ENCODE measurements at places on chromosomes 7 and 10.
A peak's percentile ranks its signal among the peaks of the same experiment; 100 is the strongest.

GRCh38 chr10:30987463-30987862 lies 44.2 kb downstream of the ZNF438 start:
- DNase-seq: no peak

- DNase-seq: no peak
These were observed 25.1 kb downstream of the DDIT4 start for GRCh38 chr10:72298592-72299519.

DNA sequence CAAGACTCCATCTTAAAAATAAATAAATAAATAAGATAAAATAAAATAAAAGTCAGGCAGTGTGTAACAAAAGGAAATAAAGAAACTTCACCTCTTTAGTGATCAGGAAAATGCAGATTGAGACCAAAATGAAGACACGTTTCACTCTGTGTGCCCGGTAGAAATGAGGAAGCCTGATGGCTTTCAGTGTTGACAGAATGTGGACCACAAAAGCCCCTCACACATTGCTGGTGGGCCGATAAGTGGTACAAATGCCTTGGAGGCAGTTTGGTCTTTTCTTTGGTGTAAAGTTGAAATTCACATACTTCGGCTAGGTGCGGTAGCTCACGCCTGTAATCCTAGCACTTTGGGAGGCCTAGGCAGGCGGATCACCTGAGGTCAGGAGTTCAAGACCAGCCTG lies 44.5 kb upstream of the PFKFB3 start:
- DNase-seq: no peak

DNA sequence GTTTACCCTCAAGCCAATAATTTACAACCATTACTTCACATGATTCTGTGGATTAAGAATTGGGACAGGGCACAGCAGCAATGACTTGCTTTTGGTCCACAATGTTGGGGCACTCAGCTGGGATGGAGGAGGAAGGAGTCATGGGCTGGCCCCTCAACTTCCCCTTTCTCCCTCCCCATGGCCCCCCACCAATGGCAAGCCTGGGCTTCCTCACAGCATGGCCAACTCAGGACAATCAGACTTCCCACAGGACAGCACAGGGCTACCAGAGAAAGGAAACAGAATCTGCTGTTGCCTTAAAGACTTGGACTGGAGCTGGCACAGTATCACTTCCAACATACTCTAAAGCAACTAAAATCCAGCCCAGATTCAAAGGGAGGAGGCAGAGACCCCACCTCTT lies 160.7 kb downstream of the PTPN20 start:
- DNase-seq: no peak

- DNase-seq: no peak
These were observed 90.4 kb downstream of the ZMIZ1 start for GRCh38 chr10:79159141-79159651.

DNA sequence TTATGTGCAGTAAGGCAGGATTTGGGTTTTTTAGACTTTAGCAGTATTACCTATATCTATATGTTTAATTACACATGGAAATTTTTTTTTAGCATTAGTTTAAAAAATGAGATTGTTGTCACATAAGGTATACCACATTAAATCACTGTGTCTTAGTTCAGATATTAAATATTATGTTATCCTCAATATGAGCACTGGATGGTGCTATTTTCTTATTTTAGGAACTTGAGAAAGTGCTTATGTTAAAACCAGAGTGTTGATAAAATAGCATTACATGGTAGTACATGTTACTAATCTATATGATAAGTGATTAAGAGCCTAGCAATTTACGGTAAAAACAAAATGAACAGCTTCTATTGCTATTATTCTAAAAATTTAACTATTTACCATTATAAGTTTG lies 28.8 kb downstream of the MIOS start:
- no peak for DNase-seq

GRCh38 chr7:38934051-38934450 lies 25.1 kb upstream of the VPS41 start:
- DNase-seq: no peak

DNA sequence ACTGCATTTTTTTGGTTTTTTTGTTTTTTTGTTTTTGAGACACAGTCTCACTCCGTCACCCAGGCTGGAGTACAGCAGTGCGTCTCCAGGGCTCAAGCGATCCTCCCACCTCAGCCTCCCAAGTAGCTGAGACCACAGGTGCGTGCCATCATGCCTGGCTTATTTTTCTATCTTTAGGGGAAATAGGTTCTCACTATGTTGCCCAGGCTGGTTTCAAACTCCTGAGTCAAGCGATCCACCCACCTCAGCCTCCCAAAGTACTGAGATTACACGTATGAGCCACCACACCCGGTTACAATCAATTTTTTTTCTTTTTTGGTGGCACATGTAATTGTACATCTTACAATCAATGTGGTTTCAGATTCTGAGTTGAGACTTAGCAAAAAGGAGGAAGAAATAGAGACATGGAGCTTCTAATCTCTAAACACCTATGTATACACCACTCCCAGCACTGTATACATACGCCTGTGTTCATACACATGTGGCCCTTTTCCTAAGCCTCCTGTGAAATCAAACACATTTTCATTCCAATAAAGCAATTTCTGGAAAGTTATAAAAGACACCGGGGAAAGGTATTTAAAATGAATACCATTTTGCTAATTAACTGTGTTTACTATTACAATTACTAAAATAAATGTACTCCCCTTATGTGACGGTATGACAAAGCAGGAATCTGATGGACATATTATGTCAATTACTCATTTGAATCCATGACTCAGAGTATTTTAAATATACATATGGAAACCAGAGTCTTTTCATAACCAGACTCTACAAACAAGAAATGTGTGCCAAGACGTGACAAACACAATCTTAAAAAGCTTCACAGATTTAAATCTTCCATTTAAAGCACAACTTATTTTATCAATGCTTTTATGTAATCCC lies 40.9 kb downstream of the SMURF1 start:
- no peak for DNase-seq

DNA sequence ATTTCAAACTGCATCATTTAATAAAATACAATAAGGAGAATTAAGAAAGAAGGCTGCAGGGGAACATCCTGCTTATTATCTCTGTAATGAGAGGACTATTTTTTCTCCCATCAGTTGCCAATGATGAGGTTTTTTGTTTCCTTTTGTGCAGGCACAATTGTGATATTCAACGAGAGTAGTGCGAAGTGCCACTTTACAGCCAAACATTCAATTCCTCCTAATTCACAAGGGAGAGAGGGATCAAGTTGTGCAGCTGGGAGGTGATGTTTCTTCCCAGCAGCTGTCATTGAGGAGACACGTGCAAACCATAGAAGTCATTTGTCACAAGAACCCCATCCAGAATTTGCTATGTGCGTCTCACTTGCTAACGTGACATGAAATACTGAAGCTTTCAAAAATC lies 81.6 kb upstream of the ICA1 start:
- DNase-seq: no peak

- peak; percentile 41 for DNase-seq
These were observed 84.9 kb downstream of the NPTX2 start for GRCh38 chr7:98702021-98702420.

DNA sequence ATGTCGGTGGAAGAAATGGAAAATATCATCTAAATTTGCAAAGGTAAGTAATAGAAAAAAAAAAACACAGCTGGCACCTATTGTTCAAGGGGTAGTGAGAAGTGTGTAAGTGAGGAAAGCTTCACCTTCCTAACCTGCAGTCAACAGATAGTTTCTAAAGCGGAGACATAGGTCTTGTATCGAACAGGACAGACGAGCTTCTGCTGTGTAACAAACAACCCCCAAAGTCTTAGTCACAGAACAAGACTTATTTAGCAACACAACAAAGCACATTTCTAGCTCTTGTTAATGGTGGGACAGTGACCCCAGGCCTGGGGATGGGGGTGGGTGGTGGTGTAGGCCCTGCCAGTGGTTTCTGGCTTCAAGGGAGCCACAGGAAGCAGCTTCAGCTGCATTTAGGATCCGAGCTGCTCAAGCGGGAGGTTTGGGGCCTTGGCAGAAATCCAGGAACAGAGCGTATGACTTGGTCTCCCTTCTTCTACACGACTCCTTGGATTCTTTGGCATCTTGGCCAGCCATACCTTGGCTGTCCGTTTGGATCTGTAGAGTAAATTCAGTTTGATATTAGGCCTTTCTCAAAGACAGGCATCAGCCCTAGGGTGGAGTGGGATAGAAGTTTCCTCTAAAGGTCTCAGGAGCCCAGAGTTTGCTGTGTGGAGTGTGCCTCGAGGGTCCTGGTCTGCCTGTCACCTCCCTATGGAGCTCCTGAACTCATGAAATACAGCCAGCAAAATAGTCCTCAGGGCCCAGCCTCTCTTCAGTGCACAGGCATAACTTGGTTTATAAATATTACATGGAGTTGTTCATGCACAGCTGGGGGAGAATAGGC lies 56.9 kb upstream of the SHH start:
- DNase-seq: peak; percentile 59

DNA sequence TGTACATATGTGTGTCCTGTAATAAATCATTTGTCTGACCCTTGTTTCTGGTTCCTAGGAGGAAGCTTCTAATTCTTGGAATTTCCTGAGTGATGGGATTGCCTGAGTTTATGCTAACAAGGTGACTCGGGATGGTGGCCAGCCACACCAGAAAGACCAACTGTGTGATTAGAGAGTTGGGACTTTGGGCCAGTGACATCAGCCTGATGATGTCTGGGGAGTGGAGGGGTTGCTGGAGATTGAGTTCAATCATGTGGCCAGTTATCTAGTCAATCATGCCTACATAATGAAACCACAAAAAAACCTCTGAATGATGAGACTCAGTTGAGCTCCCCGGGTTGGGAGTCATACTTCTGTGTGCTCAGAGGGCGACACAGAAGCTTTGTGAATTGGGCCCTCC lies 23.5 kb upstream of the CARD11 start:
- no peak for DNase-seq

- no peak for DNase-seq
These were observed 155.8 kb upstream of the RHOBTB1 start for GRCh38 chr10:61099756-61100155.

- no peak for DNase-seq
These were observed 13.6 kb upstream of the NDUFA5 start for GRCh38 chr7:123571187-123571586.

DNA sequence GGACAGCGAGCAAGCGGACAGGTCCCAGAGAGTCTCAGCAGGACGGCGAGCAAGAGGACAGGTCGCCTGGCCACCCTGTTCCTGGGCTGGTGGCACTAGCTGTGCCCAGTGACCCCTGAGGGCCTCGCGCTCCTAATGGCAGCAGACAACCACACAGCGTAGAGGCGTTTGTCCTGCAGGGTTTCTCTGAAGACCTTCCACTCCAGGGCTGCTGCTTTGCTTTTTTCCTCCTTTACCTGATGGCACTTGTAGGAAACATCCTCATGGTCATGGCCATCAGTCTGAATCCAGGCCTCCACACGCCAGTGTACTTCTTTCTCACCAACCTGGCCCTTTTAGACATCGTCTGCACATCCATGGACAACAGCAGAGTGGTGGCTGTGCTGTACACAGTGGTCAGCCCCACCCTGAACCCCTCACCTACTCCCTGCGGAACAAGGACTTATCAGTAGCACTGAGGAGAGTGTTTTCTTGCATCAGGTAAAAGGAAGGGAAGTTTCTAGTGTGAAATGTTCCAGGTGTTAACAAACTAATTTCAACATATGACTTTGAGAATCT lies 27.4 kb downstream of the SCART1 start:
- no peak for DNase-seq

DNA sequence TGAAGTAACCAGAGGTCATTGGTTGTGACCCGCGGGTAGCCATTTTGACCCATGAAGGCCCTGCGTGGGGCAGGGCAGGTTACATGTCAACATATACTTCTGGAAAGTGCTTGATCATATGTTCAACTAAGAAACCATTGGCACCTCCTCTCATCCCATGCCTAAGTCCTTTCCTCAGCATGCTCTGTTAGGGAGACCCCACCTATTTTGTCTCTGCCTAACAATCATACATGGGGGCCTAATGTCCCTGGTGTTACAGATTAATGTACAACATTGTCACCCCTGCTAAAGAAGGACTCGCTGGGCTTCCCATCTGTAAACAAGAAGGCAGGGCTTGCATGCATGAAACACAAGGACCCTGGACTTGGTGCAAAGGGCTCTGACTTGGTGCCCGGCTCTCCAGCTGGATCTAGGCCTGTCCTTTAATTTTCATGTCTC lies 133.7 kb upstream of the TNS3 start:
- peak; percentile 39 for DNase-seq

GRCh38 chr7:762885-763284 lies 35.8 kb upstream of the PRKAR1B start:
- no peak for DNase-seq

GRCh38 chr10:3411044-3411443 lies 238.5 kb upstream of the PITRM1 start:
- no peak for DNase-seq

DNA sequence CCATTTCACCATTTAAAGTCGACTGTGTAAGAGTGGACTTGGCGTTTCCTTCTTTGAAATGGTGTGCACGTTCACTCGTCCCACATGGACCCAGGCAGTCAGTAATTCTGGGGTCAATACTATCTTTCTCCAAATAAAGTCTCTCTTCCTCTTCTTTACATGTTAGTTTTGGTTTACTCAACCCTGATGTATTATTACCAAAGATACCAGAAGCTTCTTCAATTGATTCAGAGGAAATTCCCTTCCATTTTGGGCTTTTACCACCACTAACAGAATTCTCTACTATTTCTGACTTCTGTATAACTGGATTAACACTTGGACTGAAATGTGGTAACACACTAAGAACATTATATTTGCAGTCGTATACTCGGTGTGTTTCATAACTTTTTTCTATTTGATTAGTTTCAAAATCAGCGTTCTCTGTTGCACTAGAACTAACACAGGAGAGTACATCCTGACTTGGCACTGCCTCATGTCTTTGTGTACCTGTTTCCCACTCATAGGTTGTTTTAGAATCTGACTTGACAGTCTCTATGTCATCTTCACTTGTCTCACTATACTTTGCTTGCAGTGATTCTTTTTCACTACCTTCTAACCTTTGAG lies 60.8 kb downstream of the LARP4B start:
- DNase-seq: no peak

GRCh38 chr10:78010278-78010677 lies 19.0 kb downstream of the POLR3A start:
- no peak for DNase-seq
